ENCODE measurements at places on chromosomes 7 and 10.

GRCh38 chr7:2276107-2276506, 34.1 kb downstream of the NUDT1 start:
- no peak for DNase-seq

DNA sequence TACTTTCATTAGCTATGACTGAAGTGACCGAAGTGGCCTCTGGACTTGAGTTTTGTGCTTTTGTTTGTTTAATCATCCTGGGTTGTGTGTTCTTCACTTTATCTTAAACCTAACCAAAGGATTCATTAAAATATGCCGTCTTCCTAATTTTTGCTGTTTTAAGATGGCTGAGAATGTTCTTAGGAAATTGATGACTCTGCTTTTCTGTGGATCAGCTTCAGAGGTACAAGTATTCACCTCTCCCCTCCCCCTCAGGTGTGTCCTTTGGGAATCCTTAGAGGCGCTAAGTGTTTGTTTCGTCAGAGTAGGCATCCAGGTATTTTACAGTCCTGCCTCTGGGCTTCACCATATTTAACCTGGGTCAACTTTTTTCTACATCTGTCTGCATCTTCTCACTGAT, 1.1 kb downstream of the CCDC126 start:
- no peak for DNase-seq

- DNase-seq = no peak
These were observed 1.7 kb upstream of the IGFBP3 start for GRCh38 chr7:45922810-45923209.

DNA sequence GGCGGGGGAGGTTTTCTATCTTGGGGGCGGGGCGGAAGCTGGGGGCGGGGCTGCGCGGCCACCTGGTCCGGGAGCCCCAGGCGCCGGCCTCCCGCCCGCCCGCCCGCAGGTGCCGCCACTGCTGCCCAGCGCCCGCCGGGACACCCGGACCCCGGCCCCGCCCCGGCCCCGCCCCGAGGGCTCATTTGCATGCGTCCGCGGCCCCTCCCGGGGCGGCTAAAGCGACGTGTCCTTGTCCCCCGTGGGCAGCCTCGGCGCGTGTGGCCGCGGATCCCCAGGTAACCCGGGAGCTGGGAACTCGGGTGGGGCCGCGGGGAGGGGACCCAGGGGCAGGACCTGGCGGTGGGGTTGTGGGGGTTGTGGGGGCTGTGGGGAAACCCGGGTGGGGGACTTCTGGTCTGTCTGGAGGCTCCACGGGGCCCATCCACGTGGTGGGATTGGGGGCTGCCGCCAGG, at the start of gene BHLHA15:
Gene BHLHA15, plus strand, starts transcription at position 219 of the 455 bp plus-strand sequence. CDS start 871 bp downstream, outside the sequence.
- DNase-seq = no peak

- no peak for DNase-seq
These were observed 218.6 kb upstream of the FZD1 start for GRCh38 chr7:91045606-91046005.

GRCh38 chr7:155618708-155619633, 25.5 kb upstream of the RBM33 start:
- no peak for DNase-seq

DNA sequence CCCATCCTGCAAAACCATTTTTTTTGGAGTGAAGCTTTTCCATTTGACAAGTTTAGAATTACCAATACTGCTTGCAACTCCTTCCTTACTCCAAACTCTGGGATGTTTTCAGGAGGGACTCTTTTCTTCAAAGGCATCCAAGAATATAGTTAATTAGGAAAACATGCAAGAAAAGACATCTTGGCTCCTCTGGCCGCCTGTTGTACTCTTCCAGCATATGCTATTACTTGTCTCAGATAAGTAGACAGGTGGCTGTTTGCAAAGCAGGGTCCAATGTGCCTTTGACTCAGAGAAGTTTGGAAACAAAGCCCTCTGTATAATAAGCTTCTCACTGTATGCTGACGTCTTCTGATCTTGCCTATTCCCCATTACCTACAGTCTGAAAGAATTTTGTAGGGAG, 746.5 kb downstream of the AUTS2 start:
- no peak for DNase-seq

DNA sequence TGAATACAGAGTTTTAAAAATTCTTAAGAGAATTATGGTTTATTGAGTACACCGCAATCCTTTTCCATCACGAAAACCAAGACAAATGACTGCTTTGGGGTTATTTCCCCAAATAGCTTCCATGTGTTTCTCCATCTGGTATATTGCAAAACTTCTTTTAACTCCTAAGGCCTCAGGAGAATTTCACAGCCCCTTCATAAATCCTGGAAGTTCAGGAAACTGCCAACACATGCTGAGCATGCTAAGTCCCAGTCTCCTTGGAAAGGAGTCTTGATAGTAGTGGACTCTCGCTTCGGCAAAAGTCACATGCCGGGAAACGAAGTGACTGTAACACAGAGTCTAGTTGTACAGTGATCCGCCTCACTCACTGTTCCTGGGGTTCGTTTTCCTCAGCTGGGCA, 88.1 kb upstream of the RSU1 start:
- peak; percentile 83 for DNase-seq

DNA sequence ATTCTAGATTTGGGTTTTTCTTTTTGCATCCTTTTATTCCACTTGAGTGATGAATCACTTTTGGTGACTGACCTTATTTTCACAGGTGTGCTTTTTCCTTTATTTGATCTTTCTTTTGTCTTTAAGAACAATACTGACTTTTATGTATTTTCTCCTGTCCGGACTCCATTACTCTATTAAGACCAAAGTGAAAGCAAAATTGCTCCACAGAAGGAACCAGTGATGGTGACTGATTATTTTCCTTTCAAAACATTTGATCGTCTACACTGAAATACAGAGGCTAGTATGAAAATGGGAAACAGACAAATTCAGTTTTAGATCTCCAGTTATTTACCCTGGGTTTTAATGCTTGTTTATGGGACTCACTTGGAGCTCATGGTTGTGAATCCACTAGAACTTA, 15.5 kb downstream of the EXOC4 start:
- no peak for DNase-seq

DNA sequence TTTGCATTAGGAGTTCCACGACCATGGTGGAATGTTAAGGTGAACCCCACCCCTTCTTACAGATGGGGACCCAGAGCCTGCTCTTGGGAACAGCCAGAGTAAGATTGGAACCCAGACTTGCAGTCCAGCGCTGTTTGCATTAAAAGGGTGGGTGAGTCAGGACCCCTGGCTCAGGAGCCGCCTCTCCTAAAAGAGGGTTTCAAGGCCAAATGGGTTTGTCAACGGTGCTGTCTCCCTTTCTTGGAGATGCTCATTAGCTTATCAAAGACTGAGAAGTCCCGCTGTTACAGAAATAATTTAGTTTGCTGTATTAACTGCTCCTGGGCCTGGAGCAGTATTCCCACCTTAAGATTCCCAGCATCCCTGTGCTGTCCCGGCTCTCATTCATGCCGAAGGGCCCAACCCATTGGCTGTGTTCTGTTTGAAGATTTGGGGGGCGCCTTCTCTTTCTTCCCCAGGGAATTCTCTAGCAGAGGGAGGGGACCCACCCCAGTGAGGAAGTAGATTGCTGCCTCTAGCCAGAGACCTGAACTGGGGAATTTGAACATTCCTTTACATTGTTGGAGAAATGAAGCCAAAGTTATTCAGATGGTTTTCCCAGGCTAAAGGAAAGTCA, 1.8 kb downstream of the MARVELD1 start:
- no peak for DNase-seq

DNA sequence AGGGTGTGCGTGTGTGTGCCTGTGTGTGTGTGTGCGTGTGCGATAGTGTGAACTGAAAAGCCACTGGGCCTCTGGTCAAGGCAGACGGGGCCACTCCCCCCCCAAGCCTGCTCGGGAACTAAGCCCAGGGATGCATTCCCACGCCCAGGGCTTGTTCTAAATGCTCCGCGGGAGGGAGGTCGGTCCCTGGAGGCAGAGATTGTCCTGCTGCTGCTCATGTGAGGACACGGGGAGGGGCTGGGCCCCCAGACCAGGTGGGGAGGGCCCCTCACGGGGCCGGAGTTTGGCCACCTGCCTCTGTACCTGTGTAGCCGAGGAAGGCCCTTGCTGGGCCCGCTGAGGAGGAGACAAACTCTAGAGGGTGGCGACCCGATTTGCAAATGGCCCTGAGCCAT, 93.9 kb downstream of the PDGFA start:
- no peak for DNase-seq

- DNase-seq = no peak
These were observed 47.8 kb upstream of the NKX2-3 start for GRCh38 chr10:99484626-99485581.

- no peak for DNase-seq
These were observed 20.7 kb upstream of the KMT2E start for GRCh38 chr7:104993217-104993862.

- DNase-seq = no peak
These were observed 10.1 kb downstream of the LIMK1 start for GRCh38 chr7:74093671-74094223.

- DNase-seq = no peak
These were observed 108.2 kb downstream of the HIP1 start for GRCh38 chr7:75630549-75630948.

- DNase-seq = peak; percentile 81
These were observed 89.7 kb upstream of the STEAP1B start for GRCh38 chr7:22589641-22590201.

DNA sequence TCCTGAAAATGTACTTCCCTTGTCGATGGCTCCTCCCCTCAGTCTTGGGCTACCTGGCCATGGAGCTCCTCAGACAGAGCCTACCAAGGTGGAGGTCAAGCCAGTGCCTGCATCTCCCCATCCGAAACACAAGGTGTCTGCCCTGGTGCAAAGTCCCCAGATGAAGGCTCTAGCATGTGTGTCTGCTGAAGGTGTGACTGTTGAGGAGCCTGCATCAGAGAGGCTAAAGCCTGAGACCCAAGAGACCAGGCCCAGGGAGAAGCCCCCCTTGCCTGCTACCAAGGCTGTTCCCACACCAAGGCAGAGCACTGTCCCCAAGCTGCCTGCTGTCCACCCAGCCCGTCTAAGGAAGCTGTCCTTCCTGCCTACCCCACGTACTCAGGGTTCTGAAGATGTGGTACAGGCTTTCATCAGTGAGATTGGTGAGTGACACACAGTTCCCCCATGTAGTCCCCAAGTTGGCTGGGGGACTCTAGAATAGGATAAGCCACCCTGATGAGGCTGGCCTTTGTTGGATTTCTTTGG, 8.8 kb downstream of the PPRC1 start:
- no peak for DNase-seq

- no peak for DNase-seq
These were observed 332.6 kb downstream of the TNS3 start for GRCh38 chr7:47249361-47249760.

DNA sequence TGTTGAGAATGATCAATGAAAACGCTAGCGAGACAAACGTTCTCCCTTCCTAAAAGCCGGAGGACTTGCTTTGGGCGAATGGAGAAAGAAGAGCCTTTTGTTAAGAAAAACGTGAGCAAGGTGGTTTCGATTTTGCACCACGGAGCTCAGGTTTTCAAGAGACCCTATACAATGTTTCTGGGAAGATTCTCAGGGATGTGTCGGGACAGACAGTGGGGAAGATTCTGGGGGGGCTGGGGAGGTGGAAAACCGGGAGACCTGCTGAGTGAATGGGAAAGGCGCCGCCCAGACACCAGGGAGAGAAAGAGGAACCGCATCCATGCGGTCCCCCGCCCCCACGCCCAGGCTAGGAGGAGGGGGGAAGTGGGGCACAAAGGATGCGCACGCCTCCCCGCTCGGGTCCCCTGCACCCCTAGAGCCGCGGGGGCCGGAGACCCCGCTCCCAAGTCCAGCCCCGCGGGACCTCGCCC, 745 bp downstream of the YWHAG start:
- no peak for DNase-seq

GRCh38 chr10:31990937-31991336, 62.3 kb upstream of the ARHGAP12 start:
- DNase-seq = no peak

- no peak for DNase-seq
These were observed 8.9 kb downstream of the EEPD1 start for GRCh38 chr7:36161996-36162395.
